ENCODE measurements at places on chromosomes 6 and 20. TPM values are rescaled to one million over a fixed set of nuclear protein-coding genes. Genes with fewer than 3 reads are reported as not detected.

DNA sequence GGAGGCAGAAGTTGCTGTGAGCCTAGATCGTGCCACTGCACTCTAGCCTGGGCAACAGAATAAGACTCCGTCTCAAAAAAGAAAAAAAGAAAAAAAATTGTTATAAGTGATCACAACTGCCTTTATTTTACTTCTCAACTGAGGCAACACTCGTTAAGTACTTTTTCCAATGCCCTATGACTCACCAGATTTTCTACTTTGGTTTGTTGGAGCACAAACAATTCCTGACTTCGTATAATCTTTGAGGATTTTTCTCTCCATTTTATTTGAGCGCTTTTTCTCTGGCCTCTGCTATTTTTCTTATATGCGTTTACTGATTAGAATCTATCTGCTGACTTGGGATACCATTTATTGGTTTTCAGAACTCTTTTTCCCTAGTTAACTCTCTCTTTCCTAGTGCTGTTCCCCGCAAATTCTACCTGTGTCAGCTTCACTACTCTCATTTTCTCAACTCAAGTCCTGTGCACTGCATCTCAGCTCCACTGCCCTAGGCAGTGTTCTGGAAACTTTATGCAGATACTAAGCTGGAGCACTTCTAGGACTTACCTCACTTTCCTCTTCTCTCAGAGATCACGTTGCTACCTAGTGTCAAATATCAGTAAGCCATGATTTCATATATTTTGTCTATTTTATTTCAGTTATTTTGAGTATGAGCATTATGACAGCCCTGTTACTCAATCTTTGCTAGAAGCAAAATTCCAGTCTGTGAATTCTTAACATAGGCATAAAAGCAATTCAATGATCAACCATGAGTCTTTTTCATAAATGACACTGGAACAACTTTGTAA is 1120.1 kb upstream of the CITED2 start:
- DNase-seq, result no peak

- no peak for DNase-seq
Observed at GRCh38 chr6:106659859-106660258, 30.5 kb downstream of the QRSL1 start.

DNA sequence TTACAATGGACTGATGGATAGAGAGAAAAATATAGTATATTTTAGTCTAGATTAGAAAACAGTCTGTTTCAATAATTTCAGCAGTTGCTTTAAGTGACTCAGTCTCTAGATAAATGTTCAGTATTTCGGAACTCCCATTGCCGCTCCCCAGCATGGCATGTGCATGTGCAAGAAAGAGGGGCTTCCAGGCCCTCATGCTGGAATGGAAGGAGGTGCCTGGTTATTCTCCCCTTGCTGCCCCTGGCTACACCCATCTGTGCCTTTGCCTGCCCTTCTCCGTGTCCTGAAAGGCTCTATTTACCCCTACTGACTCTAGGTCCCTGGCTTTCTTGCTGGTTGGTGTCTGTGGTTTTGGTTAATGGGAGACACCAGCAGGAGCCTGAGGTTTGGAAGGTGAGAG is 115.7 kb upstream of the IFNGR1 start:
- DNase-seq, result no peak

DNA sequence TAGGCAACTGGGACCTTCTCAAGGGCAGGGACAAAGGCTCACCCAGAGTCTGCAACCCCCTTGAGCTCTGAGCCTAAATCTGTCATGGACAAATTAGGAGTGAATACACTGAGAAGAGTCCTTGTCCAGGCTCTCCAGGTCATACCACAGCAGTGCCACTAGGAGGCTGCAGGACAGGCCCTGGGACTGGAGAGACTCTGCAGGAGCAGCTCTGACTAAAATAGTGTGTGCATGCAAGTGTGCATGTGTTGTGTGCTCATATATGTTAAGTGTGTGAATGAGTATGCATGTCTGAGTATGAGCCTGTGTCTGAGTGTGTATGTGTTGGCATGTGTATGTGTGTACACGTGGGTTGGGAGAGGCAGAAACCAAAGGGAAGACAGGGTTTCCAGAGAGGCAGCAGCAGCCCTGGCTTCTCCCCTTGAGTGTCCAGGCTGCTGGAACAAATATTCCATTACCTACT is 27.1 kb downstream of the MRPL14 start:
- DNase-seq, result no peak

DNA sequence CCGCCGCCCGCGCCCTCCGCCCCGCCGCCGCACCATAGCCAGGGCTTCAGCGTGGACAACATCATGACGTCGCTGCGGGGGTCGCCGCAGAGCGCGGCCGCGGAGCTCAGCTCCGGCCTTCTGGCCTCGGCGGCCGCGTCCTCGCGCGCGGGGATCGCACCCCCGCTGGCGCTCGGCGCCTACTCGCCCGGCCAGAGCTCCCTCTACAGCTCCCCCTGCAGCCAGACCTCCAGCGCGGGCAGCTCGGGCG is 1.5 kb downstream of the FOXC1 start:
- no peak for DNase-seq

- no peak for DNase-seq
Observed at GRCh38 chr6:109008537-109009235, 86.0 kb downstream of the SESN1 start.

GRCh38 chr6:144621332-144621731 is 336.2 kb downstream of the UTRN start:
- no peak for DNase-seq

- DNase-seq, result no peak
Observed at GRCh38 chr6:70667256-70667710, 400 bp upstream of the SMAP1 start.

Gene SPATA25
- total RNA-seq, result 4.2 TPM

GRCh38 chr20:25321262-25321831 is 69.3 kb downstream of the ABHD12 start:
- peak; percentile 31 for DNase-seq

DNA sequence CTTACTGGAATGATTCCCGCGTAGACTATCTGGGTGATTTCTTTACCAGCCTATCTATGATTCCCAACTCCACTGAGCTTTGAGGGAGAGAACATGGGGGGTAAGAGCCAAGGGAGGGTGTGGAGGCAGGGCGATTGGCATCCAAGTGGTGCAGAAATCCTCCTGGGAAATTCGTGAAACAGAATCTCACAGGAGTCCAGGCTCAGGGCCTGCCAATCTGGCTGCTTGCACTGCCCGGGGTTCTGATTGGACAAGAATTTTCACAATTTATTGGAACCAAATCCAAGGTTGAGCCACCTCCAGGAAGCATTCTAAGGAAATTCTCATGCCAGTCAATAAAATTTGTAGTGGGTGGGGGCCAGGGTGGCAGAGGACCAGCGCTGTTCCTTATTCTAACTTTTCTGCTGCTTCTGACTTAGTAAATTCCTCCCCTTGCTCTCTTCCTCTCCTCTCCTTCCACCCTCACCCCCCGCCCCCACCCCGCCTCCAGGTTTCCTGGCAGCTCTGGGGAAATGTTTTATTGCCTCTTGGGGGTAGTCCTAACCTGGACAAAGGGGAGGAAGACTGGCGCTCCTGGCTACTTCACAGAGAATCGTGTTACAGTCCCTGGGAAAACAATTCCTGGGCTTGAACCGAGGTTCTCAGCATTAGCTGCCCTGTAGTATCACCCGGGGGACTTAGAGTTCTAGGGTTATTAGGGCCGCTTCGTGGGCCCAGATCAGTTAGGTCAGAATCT is 3.1 kb downstream of the BMP6 start:
- DNase-seq, result no peak

DNA sequence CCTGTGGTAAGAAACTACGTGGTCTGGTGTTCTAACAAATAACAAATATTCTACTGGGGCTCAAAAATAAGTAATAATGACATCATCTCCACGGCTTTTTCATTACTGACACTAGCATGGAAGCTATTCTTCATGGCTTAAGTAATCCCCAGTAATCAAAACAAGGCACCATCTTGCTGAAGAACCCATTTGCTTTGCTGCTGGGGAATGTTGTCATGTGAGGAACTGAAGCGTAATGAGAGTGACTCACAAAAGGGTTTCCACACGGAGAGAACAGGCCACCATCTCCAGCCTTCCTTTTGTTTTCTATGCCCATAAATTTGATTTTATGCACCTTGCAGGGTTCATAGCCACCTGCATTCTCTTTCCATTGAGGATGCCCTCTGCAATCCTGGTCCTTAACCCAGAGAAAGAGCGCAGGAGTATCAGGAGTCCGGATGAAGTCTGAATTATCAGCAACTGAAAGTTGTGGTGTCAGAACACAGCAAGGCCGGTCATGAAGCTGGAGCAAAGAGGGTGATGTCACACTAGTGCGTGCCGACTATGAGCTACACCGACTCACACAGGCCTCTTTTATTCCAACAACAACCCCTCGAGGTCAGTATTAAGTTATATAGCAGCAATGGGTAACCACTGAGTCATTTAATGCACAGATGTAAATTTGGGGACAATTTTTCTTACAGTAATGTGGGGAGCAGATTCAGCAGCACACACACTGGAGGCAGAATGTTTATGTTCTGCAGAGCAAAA is 173.7 kb upstream of the SSTR4 start:
- no peak for DNase-seq

DNA sequence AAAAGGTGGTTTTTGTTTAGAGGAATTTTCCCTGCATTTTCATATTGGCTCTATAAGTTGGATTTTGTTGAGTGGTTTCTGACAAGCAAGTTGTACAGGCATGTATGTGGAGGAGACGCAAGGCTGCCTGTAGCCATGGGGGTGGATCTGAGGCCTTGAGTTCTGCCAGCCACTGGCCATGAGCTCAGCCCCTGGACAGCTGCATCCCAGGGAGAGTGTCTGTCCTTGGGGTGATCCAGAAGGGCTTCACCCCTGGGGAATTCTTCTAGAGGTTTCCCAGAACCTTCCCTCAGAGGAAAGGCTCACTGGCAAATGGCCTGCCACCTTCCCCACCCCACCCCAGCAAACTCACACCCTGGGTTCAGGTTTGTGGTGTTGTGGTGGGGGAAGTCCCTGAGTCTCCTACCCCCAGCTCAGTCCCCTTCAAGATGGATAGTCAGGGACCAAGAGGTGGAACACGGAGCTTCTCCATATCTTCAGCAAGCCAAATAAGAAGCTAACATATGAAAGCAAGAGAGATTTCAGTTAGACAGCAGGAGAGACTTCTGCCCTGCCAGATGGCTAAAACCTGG is 11.6 kb upstream of the NOL4L start:
- DNase-seq, result no peak

Gene PGC
- total RNA-seq, result 0.63 TPM

Gene FRMD1
- 0.10 TPM for total RNA-seq

DNA sequence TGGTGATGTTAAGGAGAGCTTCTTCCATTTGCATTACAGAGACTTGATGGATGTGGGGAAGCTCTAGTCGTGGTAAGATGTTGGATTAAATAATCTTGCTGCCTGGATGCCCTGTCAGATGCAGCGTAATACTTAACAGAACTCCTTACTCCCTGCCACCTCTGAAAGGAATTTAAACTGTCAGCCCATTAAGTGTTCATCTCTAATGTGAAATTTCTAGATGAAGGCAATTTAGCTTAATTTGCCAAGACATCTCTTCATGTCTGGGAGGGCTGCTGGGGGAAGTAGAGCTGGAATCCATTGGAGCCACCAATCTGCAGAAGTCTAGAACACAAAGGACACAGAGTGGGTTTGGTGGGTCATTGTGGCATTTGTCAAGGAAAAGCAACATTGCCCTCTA is 64.4 kb downstream of the SOBP start:
- no peak for DNase-seq

Gene GPR63
- total RNA-seq, result 0.05 TPM

Gene C20orf204
- total RNA-seq, result 0.68 TPM

GRCh38 chr6:82380566-82381185 is 17.1 kb downstream of the TPBG start:
- no peak for DNase-seq

GRCh38 chr20:32777177-32777956 is 15.2 kb downstream of the DNMT3B start:
- peak; percentile 90 for DNase-seq

GRCh38 chr6:85677234-85677956 is 34.7 kb upstream of the SYNCRIP start:
- DNase-seq, result no peak

Gene SALL4
- total RNA-seq, result 1.3 TPM

DNA sequence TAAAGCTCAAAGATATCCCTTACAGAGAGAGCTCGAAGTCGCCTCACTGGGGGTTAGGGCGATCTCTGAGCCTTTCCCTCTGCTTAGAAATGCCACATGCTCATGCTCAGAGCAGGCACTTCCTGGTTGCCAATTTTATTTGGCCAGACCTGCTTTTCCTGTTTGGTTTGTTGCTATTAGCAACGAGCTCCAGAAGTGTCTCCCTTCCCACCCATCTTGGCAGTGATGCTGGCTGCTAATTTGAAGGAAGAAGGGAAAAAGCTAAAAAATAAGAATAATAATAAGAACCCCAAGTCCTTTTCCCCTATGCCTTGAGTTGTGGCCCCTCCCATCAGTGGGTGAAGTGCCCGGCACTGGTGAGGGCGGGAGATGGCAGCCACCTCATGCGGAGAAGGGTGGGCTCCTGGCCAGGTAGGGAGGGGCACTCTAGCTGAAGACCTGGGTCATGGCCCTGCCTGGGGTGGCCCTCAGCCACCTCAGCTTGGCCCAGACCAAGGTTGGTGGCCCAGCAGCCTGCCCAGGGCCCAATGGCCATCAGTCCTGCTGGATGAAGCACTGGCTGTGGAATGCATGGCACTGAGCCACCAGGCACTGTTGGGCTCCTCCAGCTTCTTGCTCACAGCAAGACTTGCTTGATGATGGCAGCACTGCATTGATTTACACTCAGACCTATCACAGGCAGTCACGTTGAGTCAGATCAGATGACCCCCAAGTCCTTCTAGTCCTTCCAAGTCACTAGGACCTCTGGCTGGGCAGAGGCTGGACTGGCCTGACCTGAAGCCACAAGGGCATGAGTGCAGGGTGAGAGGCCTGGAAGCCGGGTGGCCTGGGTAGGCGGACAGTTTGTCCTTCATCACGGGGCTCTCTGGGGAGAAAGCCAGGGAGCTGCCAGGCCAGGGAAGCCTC is 79.0 kb downstream of the SYNJ2 start:
- peak; percentile 75 for DNase-seq

DNA sequence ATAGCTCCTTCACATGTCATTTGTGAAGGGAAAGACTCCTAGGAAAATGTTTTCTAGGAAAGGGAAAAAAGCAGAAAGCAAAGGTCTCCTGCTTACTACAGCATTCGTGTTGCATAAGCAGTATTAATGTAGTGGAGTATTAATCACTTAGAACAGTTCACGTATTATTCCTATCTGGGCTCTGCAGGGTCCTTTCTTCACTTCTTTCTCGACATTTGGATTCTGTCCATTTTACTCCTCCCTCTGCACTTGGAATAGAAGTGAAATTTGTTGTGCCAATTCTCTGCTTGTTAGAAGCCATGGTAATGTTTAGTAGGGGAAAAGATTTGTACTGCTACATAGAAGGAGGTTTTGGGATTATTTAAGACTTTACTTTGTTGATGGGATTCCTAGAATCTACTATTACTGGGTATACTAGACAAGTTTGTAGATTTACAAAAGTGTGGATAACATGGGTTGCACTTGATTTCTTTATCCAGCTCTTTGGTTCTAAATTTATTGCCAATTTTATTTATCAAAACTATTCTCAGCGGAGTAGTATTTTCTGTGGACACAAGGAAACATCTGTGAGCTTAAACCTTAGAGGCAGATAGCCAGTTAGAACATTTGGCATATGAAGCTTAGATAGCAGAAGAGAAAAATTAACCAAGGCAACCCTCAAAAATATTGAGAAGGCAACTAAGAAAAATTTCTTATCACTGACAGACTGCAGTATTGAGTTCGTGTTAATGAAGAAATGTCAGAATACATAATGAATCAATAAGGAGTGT is 108.4 kb upstream of the ESR1 start:
- no peak for DNase-seq

GRCh38 chr20:57762531-57763234 is 52.9 kb upstream of the PMEPA1 start:
- no peak for DNase-seq

Gene BPIFB6
- total RNA-seq, result not detected
